ENCODE measurements at places on chromosomes 16 and 17.

- peak; percentile 32 for DNase-seq
Measured at GRCh38 chr17:10646392-10646990, 10.6 kb downstream of the MYH3 start.

GRCh38 chr17:76633628-76634328 is 9.8 kb downstream of the ST6GALNAC1 start:
- DNase-seq: no peak

DNA sequence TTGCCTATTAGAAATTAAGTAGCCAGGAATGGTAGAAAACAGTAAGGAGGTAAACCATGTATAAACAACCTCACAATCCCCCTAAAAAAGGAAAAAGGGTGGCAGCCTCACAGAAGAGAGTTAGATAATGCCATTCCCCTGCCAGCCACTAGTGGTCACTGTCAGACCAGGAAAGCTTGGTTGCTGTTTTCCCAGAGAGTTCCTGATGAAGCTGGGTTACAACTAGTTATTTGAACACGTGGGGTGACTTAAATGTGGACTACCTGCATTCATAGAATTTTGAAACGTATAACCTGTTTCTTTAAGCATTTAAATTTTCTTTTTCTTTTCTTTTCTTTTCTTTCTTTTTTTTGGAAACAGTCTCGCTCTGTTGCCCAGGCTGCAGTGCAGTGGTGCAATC is 5.8 kb downstream of the GPRC5C start:
- peak; percentile 28 for DNase-seq

- DNase-seq: no peak
Measured at GRCh38 chr16:23931199-23931598, 95.4 kb downstream of the PRKCB start.

DNA sequence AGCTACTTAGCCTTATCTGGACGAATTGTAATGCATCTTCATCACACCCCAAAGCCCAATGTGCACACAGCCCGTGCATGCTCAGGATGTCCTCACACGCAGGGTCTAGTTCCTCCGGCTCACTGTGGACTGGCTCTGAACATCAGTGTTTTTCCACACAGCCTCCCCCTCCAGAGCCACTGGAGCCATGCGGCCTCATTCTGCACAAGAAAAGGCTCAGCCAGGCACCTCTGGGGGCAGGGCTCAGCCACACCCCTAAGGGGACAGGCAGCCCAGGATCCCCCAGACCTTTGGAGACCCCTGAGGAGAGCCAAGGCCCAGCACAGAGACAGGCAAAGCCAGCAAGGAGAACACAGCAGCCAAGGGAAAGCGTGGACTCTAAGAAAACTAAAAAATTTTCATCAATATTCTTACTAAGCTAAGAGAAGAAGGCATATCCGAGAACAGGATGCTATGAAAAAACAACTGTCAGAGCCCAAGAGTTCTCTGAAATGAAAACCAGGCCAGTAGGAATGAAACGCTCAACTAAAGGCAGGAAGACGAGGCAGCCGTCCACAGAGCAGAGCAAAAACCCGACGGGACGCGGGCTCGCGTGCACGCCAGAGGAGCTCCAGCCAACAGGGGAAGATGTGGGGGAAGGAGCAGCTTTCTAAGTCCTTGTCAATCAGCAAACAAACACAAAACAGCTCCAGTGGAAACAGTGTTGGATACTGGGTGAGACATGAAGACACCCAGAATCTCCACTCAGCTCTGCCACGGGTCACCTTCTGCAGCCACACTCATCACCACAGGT is 34.5 kb downstream of the MAP1LC3B start:
- no peak for DNase-seq

DNA sequence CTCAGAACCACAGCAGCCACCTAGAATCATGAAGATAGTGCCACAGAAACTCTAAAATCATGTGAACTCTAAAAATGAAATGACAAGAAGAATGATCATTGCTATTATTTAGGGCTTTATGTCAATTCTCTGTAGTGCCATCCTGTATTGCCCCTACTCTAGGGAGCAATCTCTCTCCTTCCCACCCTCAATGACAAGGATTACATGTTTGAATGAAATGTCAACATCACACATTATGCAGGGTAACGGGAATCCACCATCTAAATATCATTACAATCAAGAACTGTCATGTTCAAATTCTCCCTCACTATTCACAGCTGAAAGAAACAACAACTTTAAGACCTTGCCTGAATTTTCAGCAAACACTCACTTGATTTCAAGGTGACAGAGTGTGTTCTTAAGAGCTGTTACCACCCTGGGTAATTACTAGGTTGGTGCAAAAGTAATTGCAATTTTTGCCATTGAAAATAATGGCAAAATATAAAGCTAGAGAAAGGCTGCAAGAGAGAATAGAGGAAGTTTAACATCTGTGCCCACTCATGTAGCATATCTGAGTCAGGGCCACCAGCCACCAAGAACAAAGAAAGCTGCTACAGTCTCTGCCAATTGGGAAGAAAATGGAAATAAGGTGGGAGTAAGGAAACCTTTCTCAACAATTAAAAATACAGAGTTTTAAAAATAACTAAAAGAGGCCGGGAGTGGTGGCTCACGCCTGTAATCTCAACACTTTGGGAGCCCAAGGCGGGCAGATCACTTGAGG is 112.8 kb upstream of the PSMD7 start:
- no peak for DNase-seq

GRCh38 chr17:76556765-76557367 is 17.0 kb downstream of the PRCD start:
- no peak for DNase-seq

DNA sequence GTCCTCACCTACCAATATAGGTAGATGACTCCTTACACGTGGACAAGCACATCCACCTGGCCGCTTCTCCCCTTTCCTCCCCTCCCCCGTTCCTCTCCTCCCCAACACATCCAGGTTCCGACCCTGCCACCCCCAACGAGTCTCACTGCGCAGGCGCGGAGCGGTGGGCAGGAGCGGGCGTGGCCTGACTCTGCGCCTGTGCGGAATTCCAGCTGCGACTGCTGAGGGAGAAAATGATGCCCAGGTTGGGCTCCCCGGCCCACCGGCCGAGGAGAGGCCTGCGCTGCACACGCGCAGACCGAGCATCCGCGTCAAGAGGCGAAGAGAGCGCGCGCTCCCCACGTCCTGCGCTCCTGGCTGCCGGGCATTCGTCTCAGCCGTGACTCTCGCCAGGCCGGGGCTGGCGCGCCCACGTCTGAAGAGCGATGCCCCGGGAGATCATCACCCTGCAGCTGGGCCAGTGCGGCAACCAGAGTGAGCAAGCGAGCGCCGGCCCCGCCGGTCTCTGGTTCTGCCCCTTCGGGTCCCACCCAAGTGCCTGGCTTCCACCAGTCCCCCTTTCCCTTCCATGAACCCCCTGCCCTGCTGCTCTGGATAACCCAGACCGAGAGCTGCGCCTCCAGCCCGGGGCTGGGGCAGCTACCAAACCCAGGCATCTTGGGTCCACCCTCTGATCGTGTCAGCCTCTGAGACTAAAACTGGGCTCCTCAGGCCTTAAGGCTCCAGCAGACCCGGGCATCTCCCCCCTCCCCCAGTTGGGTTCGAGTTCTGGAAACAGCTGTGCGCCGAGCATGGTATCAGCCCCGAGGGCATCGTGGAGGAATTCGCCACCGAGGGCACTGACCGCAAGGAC is at the start of gene TUBG2:
Gene TUBG2 (plus strand): TSS at position 206 of the 853 bp plus-strand sequence. CDS start 220 bp downstream, at position 426.
- DNase-seq: no peak

DNA sequence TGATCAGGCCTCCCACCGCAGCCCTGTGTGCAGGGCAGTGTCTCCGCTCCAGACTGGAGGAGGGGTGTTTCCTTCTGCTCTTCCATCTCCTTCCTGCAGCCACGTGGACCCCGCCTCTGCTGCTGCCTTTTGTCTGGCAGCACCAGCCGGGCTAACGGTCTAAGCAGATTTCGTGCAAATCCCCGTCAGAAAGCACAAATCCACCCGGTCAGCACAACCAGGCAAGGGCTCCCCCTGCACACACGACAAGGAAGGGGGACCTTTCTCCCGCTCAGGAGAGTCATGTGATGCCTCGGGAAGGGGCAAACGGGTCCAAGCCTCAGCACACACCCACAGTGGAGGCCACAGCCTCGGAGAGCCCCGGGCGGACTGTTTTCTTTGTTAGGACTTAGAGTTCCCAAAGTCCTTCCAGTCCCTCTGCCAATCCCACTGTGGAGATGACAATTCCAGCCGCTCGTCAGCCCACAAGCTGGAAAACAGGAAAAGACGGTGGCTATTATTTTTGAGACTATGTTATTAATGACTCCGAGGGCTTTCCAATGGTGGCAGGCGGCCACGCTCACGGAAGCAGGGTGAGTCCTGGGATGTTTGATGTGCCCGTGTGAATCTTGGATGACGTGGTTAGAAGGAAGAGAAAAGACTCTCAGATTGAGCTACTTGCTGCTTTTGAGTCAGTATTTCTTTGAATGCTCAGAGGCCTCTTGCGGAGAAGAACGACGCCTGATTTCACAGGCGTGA is 22.5 kb upstream of the MEAK7 start:
- no peak for DNase-seq

DNA sequence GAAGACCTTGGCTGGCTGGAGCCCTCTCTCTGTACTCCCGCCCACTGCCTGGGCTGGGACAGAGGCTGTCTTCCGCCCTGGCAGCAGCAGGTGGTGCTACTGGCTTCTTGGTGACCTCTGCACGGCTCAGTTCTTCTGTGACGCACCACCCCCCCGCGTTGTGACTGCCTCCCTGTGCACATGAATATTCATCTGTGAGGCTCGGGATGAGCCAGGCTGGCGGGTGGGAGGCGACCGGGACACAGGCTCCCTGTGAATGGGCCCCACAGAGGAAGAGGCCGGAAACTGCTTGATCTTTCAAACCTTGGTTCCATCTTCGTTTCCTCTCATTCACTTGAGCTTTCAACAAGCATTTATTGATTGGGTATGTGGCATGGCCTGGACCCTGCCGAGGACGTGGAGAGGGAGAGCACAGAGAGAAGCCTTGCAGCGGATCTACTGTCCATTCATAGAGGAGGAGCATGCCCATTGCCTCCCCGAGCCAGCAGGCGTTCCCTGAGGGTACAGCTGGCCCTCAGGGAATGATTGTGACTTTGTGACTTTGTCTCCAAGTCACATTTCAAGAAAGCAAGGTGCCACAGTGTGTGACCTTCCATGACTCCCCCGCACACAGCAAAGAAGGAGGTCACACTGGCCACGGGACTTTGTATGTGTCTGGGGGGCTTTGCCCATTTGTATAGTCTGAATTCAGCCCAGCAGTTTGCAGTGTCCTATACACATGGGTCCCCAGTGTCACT is 45.0 kb downstream of the B9D1 start:
- no peak for DNase-seq
